ENCODE measurements at places on chromosomes 5 and 9.

GRCh38 chr5:72109625-72110024, 2.4 kb downstream of the MAP1B start:
- no peak for DNase-seq
- peaks cover 29% of the 10 kb centered on the region for H3K4me1 ChIP-seq
- peak overlapping the region; percentile 68 for H3K4me3 ChIP-seq
- H3K36me3 ChIP-seq, result no peaks in the 10 kb centered on the region
- peaks cover 24% of the 10 kb centered on the region for H3K27me3 ChIP-seq

- no peaks in the 10 kb centered on the region for H3K4me1 ChIP-seq
- DNase-seq, result no peak
- H3K27me3 ChIP-seq, result no peaks in the 10 kb centered on the region
- H3K4me3 ChIP-seq, result no peak overlapping the region
These were observed 56.8 kb downstream of the PTPDC1 start for GRCh38 chr9:94140791-94141790.

DNA sequence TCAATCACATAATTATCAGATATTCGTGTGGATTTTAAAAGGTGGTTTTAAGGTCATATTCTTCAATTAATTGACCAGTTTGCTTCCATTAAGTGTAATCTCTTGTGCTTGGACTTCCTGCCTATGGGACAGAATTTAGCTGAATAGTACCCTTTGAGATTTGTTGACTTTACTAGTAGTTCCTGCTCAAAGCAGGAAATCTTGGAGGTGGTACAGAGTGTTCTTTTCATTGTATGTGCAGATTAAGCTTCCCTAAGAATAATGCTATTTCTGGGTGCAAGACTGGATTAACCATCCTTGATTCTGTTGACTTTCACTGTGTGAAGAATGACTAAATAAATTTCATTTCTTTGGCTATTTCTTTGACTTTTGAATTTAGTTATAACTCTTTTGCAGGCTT, 45.4 kb upstream of the ELL2 start:
- H3K27me3 ChIP-seq, result no peaks in the 10 kb centered on the region
- no peak overlapping the region for H3K27ac ChIP-seq
- H3K36me3 ChIP-seq, result no peaks in the 10 kb centered on the region
- no peaks in the 10 kb centered on the region for H3K4me1 ChIP-seq

DNA sequence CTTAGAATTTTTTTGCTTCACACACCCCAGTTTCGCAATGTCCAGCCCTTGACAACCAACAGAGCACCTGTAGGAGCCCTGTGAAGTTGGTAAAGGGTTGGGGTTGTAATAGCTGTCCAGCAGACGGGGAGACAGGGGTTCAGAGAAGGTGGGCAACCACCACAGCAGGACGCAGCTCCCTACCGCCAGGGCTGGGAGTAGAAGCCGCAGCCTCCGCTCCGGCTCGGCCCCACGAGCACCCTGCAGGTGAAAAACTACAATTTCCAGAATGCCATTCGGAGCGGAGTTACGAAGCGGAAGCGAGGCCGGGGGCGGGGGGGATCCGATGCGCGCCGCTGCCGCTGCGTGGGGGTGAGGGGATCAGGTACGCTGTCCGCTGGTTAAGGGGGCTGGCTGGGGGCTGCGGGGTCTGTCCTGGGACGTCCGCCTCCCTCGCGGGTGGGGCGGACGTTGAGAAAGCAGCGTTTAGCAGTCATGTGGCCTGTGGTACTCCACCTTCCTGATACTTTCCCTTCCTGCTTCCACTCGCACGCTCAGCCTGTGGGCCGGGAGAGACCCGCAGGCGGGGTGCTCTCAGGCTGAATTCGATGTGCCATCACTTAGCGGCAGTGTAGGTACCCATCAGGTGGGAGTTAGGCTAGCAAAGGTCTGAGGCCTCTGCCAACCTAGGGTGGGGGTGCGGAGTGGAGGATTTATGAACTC, at the start of gene TRMT10B:
Gene TRMT10B, plus strand, starts transcription at position 317 of the 702 bp plus-strand sequence. CDS start 8,127 bp downstream, outside the sequence.
- peak within 1 kb of the TSS; percentile 66 for H3K4me3 ChIP-seq
- DNase-seq, result peak; percentile 91
- H3K36me3 ChIP-seq, result no peaks in the 10 kb centered on the region
- peaks cover 21% of the 10 kb centered on the region for H3K4me1 ChIP-seq
- H3K27ac ChIP-seq, result peak within 1 kb of the TSS; percentile 90

DNA sequence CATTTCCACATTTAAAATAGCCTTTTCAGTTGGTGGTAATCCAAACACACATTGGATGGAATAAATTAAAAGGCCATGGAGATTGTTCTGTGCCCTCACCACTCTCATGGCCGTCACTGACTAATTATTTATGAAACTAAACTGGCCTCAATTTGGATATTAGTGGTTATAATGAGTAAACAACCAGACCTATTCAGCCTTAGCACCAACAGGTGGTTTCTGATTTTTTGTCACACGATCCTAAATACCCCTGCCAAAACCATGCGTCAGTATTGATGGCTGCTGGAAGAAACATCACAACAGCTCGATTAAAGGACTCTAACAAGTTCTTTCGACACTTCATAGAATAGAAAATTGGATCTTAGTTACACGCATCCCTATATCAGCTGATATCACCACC, 276.0 kb upstream of the DAP start:
- no peak overlapping the region for H3K27ac ChIP-seq
- no peak for DNase-seq
- H3K4me1 ChIP-seq, result no peaks in the 10 kb centered on the region
- H3K27me3 ChIP-seq, result no peaks in the 10 kb centered on the region
- no peak overlapping the region for H3K4me3 ChIP-seq

DNA sequence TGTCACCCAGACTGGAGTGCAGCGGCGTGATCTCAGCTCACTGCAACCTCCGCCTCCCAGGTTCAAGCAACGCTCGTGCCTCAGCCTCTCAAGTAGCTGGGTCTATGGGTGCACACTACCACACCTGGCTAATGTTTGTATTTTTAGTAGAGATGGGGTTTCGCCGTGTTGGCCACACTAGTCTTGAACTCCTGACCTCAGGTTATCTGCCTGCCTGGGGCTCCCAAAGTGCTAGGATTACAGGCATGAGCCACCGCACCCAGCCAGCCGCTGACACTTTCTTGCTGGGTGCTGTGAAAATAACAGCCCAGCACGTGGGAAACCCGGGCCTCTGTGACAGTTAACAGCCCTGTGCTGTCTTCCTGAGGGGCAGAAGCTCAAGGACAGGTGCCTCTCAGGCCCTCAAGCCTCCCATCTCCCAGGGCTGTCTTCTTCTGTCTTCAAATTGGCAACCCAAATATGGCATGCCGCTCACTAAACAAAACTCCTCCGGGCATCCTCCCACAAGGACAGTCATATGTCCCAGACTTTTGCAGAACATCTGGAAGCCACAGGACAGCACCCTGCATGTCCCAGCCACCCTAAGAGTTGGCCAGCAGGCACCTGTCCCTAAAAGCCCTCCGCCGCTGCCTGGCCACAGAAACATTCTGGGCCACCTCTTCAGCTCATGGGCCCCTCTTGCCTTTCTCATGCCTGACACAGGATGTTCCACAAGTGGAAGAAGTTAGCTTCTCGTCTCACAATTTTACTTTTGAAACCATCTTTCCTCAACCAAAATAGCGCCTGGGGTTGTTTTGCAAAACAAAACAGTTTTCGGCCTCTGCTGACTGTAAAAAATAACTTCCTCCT, 233.6 kb downstream of the SYK start:
- no peak for DNase-seq
- no peaks in the 10 kb centered on the region for H3K36me3 ChIP-seq
- no peak overlapping the region for H3K4me3 ChIP-seq
- no peak overlapping the region for H3K27ac ChIP-seq
- H3K4me1 ChIP-seq, result peaks cover 12% of the 10 kb centered on the region

GRCh38 chr9:27688954-27689353, 115.7 kb upstream of the C9orf72 start:
- no peaks in the 10 kb centered on the region for H3K27me3 ChIP-seq
- H3K36me3 ChIP-seq, result no peaks in the 10 kb centered on the region
- no peaks in the 10 kb centered on the region for H3K4me1 ChIP-seq
- H3K4me3 ChIP-seq, result no peak overlapping the region

GRCh38 chr5:71986101-71986500, 121.2 kb upstream of the MAP1B start:
- no peak overlapping the region for H3K4me3 ChIP-seq
- H3K27ac ChIP-seq, result no peak overlapping the region
- H3K27me3 ChIP-seq, result no peaks in the 10 kb centered on the region
- DNase-seq, result no peak

DNA sequence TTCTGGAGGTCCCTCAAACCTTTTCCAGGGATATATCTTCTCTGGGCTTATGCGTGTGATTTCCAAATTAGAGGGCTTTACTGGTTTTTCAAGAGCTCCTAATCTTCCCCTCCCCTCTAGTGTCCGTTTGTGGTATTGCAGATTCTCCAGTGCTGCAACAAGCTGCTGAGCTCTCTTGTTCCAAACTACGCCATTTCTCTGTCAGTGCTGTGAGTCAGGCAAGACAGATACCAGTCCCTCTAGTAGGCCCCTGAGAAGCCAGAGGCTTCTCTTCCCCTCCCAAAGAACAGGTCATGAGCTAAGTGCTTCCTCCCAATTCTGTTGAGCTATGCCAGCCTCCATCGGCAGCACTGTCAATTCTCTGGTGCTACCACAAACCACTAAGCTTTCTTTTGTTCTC, 149.5 kb downstream of the FANCC start:
- H3K4me1 ChIP-seq, result no peaks in the 10 kb centered on the region
- no peaks in the 10 kb centered on the region for H3K27me3 ChIP-seq
- H3K36me3 ChIP-seq, result peaks cover 9% of the 10 kb centered on the region
- DNase-seq, result no peak

GRCh38 chr9:68925175-68925574, 88.7 kb downstream of the PRKACG start:
- no peaks in the 10 kb centered on the region for H3K36me3 ChIP-seq
- no peak overlapping the region for H3K27ac ChIP-seq

GRCh38 chr9:132548751-132549640, 33.4 kb upstream of the BARHL1 start:
- peak overlapping the region; percentile 83 for H3K27ac ChIP-seq
- no peak for DNase-seq
- H3K4me3 ChIP-seq, result no peak overlapping the region
- no peaks in the 10 kb centered on the region for H3K36me3 ChIP-seq
- H3K27me3 ChIP-seq, result peaks cover 23% of the 10 kb centered on the region

GRCh38 chr9:8492024-8492423, 692.4 kb upstream of the DMAC1 start:
- H3K27ac ChIP-seq, result no peak overlapping the region
- no peaks in the 10 kb centered on the region for H3K36me3 ChIP-seq
- H3K4me3 ChIP-seq, result no peak overlapping the region

DNA sequence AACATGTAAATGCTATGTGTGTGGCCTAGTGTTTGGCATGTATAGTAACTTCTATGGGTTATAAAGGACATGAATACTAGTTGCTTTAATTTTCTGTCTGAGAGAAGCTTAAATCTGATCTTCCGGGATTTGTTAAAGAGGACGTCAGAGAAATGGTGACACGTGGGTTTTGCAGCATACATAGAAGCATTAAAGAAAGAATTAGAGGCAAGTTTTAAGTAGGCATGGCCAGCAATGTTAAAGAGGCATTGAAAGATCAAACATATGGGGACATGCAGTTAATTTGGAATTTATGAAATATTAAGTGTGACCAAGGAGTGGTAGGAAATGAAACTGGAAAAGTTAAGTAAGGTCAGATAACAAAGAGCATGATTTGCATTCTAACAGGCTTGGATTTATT, 311.4 kb upstream of the RIOK2 start:
- no peak for DNase-seq
- no peaks in the 10 kb centered on the region for H3K4me1 ChIP-seq
- no peaks in the 10 kb centered on the region for H3K27me3 ChIP-seq
- no peak overlapping the region for H3K4me3 ChIP-seq

GRCh38 chr5:33824516-33825195, 67.1 kb downstream of the ADAMTS12 start:
- H3K27me3 ChIP-seq, result no peaks in the 10 kb centered on the region
- no peaks in the 10 kb centered on the region for H3K4me1 ChIP-seq
- H3K36me3 ChIP-seq, result no peaks in the 10 kb centered on the region
- H3K27ac ChIP-seq, result no peak overlapping the region

DNA sequence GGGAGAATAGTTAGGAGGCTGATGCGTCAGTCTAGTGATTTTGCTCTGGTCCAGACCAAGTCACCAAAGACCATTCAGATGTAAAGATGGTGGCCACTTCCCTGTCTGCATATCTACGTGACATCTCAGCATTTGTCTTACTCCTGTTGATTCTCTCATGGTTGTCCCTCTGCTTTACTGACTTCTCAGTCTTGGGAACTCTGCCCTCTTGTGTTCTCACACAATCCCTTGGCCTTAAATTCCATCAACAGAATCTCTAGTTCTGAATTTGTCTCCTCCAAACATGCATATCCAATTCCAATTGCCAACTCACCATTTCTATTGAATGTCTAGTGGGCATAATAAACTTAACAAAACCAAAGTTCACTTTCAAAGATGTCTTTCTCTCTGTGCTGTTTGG, 147.8 kb downstream of the SLC24A2 start:
- H3K4me3 ChIP-seq, result no peak overlapping the region
- DNase-seq, result no peak
- H3K27ac ChIP-seq, result no peak overlapping the region

DNA sequence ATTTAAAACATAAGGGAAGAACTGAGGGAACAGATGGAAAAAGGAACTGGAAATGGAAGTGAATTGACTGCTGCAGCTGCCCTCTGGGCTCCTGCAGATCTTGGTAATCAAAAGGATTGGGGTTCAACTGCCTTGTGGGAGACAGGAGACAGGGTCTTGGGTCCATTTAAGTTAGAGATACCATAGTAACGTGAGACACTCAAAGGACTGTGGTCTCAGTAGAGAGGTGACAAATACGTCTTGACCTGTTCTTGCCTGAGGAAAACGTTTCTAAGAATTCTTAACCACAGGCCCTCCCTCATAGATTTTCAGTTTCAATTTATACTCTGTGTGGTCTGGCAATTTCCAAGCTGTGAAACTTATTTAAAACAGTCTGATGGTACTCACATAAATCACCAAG, 100.8 kb upstream of the DHFR start:
- H3K27me3 ChIP-seq, result no peaks in the 10 kb centered on the region
- DNase-seq, result no peak
- H3K4me1 ChIP-seq, result peaks cover 10% of the 10 kb centered on the region
- H3K4me3 ChIP-seq, result no peak overlapping the region
- H3K36me3 ChIP-seq, result peaks cover 35% of the 10 kb centered on the region

DNA sequence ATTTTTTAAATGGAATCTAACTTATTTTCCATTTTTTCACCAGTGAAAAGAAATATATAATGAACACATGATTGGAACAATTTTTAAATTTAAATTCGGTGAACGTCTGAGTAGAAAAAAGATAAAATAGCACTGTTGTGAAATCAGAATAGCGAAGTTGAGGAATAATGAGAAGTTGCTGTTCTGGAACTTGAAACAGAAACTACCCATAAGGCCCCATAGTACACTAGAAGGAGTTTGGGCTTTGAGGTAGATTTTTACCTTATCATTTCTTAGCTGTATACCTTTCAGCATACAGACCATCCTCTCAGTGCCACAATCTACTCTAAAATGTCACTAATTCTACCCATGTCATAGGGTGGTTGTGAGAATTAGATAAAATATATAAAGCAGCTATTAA, 35.1 kb downstream of the TDRD7 start:
- peaks cover 19% of the 10 kb centered on the region for H3K36me3 ChIP-seq
- H3K27me3 ChIP-seq, result no peaks in the 10 kb centered on the region
- no peak for DNase-seq

Measured in spleen (tissue), 13 donors.